ENCODE measurements at places on chromosomes 1 and 21.
A peak's percentile ranks its signal among the peaks of the same experiment; 100 is the strongest.

GRCh38 chr1:6176779-6177178, 3.3 kb downstream of the CHD5 start:
- peaks cover 15% of the 10 kb centered on the region for H3K4me1 ChIP-seq
- no peak overlapping the region for H3K27ac ChIP-seq

DNA sequence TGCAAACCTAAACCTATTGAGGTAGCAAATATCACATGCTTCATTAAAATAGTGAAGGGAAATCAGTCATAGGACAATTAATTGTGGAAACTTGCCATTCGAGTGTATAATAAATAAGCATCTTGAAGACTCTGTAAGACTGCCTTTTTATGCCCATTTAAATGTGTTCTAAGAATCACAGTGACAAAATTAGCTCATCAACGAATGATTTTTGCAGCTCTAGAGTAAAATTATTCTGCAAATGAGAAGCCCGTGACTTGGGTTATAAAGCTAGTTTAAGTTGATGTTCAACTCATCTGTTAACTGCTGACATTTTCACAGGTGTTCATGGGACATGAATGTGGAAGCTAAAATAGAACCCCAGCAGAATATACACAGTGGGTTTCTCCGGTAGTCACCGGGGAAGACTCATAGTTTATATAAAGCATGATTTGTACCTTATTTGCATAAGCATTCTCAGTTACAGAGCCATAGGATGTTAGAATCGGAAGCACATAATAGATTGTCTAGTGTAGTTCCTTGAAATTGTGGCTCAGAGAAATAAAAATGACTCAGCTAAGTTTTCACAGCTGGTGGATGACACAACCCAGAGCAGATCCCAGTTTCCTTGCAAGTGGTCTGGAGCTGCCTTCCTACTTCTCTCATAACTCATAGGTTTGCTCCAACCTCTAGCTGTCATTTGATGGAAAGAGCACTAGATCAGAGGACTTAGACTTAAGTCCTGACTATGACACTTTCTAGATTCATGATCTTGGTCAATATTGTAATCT, 107.3 kb downstream of the UCHL5 start:
- H3K27me3 ChIP-seq: no peaks in the 10 kb centered on the region
- H3K36me3 ChIP-seq: no peaks in the 10 kb centered on the region
- no peak overlapping the region for H3K4me3 ChIP-seq
- no peaks in the 10 kb centered on the region for H3K4me1 ChIP-seq

DNA sequence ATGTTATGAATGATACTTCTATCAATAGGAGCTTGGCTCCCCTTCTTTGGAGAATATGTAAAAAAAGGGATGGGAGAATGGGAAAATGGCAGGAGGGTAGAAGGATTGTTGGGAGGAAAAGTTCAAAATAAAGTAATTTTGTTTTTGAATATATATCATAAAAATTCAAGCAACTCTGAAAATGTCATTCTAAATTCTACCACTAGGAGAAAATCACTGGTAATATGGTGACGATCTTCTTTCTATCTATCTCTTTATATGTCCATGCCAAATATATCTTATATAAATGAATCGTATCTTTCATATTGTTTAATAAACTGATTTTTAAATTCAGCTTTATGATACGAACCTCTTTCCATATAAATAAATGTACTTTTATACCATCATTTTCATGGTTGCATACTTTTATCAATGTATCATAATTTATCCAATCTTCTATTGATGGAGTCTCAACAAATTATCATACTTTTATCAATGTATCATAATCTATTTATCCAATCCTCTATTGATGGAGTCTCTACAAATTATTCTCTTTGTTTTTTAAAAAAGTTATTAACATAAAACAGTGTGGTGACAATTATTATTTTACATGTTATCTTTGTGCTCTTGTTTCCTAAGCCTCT, 73.7 kb upstream of the MARK1 start:
- H3K27me3 ChIP-seq: no peaks in the 10 kb centered on the region
- H3K36me3 ChIP-seq: no peaks in the 10 kb centered on the region
- no peak overlapping the region for H3K4me3 ChIP-seq
- H3K27ac ChIP-seq: no peak overlapping the region

DNA sequence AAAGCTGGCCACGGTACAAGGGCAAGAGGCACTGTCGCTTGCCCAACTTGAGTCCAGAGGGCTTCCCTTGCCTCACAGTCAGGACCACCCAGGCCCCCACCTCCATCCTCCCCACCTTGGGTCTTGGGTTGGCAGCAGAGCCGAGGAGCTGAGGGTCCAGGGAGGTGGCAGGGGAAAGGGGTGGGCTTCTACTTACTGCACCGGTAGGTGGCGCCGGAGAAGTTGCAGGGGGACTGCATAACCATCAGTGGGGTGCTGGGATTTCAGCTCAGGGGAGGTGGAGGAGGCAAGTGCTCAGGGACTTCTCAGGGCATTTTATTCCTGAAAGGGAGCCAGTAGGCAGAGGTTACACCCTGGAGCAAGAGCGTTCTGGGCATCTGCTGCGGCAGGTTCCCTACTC, 44.0 kb downstream of the TRIM62 start:
- H3K4me3 ChIP-seq: no peak overlapping the region
- DNase-seq: peak; percentile 54
- peaks cover 4% of the 10 kb centered on the region for H3K36me3 ChIP-seq
- no peak overlapping the region for H3K27ac ChIP-seq

DNA sequence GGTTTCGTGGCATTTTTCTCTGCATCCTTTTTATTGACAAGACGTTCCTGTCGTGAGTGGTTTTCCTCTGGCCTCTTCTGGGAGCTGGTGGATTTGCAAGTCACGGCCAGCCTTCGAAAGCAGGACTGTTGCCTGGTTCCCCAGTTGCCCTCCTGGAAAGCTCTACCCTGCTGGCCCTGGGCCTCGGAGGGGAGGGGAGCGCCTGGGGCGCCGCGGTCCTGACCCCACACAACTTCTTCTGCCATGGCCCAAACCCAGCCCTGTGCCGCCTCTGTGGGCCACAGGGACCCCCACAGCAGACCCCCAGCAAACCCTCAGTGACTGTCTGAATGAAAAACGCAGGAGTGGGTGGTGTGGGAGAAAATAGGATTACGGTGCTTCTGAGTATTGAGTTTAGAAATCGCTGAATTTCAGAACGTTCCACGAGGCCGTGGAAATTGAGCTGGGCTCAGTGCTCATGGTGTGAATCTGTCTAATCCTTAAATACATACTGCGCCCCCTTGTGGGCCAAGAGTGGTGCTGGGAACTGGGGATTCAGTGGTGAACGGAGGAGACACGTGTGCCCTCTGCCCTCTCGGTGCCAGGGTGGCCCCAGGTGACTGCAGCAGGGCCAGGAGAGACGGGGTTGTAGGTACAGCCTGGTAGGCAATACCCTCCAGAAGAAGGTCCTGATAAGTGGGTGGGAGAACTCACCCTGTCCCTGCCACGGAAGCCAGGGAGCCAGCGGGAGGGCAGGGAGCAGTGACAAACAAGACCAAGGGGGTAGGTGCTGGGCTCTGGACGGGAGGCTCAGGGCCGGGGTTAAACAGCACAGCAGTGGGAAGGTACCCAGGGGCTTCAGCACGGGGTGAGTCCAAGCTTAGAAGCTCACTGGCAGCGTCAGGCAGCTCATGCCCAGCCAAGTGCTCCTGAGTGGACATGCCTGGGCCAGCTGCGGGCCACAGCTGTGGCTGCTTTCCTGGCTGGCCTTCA, 101.2 kb upstream of the COL6A1 start:
- H3K27me3 ChIP-seq: peaks cover 8% of the 10 kb centered on the region
- H3K4me1 ChIP-seq: peaks cover 49% of the 10 kb centered on the region
- DNase-seq: peak; percentile 79
- no peaks in the 10 kb centered on the region for H3K36me3 ChIP-seq
- H3K27ac ChIP-seq: peak overlapping the region; percentile 86

GRCh38 chr1:172628401-172628800, 30.5 kb upstream of the FASLG start:
- H3K27ac ChIP-seq: no peak overlapping the region
- H3K4me3 ChIP-seq: no peak overlapping the region
- DNase-seq: no peak

GRCh38 chr21:14382486-14382834, 486 bp downstream of the HSPA13 start:
- no peaks in the 10 kb centered on the region for H3K4me1 ChIP-seq
- peak overlapping the region; percentile 83 for H3K4me3 ChIP-seq
- H3K27ac ChIP-seq: peak overlapping the region; percentile 93
- H3K27me3 ChIP-seq: no peaks in the 10 kb centered on the region
- DNase-seq: peak; percentile 64

DNA sequence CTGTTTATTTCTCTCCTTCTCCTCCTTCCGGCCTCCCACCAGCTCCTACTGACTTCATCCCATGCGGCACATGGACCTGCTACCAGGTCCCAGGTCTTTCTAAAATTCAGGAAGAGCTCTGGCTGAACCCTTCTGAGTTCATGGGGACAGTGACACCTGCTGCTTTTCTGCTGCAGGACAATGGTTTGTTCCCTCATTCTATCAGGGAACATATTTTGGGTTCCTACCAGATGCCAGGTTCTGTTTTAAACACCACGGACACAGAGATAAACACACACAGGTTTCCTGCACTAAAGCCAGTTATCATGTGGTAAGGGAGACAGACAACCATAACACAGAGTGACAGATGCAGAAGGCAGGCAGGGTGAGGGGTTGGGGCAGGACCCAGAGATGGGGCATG, 114.0 kb upstream of the RAB4A start:
- H3K4me3 ChIP-seq: no peak overlapping the region
- H3K36me3 ChIP-seq: no peaks in the 10 kb centered on the region
- no peak overlapping the region for H3K27ac ChIP-seq
- DNase-seq: peak; percentile 76
- peaks cover 33% of the 10 kb centered on the region for H3K4me1 ChIP-seq

DNA sequence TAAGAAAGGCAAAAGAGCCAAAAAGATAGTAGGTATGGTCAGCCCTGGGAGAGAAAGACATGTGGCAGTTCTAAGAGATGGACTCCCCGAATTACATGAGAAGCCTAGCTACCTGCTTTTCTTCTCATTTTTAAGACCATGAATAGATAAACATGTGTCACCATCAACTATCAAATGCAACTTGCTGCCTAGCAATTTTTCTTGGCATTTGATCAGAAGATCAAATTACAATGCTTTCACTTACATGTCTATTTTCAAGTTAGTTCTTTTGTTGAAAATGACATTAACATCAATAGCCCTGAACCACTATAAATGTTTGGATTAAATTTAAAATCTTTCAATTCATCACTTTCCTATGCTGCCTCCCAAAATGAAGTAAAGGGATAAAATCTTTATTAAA, 212.3 kb downstream of the HHIPL2 start:
- no peaks in the 10 kb centered on the region for H3K4me1 ChIP-seq
- H3K4me3 ChIP-seq: no peak overlapping the region
- DNase-seq: no peak
- no peaks in the 10 kb centered on the region for H3K27me3 ChIP-seq

All from muscle of leg (tissue), 16 donors.